ENCODE measurements at places on chromosomes 7 and 10.

GRCh38 chr10:91339729-91340128, 70.4 kb upstream of the HECTD2 start:
- DNase-seq: no peak

DNA sequence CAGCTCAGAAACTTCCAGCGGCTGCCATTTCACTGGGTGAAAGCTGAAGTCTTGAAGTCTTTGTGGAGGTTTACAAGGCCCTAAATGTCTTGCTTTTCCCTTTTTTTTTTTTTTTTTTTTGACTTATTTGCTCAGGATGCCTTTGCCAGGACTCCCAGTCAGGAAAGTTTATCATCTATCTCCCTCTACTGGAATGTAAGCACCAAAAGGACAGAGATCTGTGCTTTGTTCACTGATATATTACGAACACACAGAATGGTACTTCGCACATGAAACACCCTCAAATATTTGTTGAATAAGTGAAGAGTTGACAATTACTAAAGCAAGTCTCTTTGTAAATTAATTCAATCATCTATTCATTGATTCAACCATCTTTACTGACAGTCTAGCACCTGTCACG, 23.2 kb downstream of the ABCB4 start:
- DNase-seq: no peak

GRCh38 chr10:110364531-110364937, 59.8 kb upstream of the SMNDC1 start:
- no peak for DNase-seq

- DNase-seq: no peak
Observed at GRCh38 chr7:2613931-2614600, 17.7 kb upstream of the TTYH3 start.

DNA sequence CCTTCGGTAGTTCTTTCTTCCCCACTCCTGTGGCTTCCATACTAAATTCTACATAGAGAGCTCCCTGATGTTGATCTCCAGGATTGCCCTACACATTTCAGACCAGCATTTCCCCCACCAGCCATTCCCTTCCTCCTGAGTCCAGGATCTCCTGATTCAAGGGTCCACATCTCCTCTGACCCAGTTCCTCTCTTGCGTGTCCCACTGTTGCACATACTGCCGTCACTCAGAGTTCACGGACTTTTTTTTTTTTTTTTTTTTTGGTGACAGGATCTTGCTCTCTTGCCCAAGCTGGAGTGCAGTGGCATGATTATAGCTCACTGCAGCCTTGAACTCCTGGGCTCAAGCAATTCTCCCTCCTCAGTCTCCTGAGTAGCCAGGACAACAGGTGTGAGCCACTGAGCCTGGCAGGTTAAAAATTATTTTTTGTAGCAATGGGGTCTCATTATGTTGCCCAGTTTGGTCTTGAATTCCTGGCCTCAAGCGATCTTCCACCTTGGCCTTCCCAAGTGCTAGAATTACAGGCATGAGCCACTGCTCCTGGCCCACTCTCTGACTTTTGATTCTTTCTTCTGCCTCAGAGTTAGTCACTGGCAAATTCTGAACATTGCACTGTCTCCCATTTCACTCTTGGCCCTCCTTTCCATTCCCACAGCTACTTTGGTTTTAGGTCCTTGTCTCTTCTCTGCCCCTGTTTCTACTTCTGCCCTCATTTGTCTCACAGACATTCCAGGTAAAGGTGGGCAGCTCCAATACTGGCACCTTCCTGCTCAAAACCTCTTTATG, 29.6 kb upstream of the ZRANB1 start:
- DNase-seq: no peak

GRCh38 chr7:103418241-103418640, 27.8 kb downstream of the SLC26A5 start:
- DNase-seq: no peak

DNA sequence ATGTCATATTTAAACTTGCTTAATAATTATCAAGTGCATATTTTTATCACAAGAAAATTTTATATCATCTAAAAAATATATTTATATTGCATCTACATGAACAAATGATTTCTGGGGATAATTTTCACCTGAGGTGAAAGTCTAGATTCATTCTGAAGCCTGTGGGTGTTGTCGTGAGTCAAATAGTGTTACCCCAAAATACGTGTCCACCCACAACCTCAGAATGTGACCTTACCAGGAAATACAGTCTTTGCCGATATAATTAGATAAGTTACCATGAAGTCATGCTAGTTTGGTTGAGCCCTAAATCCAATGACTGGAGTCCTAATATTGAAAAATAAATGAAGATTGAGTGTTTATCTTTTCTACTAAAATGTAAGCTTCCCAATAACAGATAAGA, 203.0 kb upstream of the MDFIC start:
- DNase-seq: no peak

DNA sequence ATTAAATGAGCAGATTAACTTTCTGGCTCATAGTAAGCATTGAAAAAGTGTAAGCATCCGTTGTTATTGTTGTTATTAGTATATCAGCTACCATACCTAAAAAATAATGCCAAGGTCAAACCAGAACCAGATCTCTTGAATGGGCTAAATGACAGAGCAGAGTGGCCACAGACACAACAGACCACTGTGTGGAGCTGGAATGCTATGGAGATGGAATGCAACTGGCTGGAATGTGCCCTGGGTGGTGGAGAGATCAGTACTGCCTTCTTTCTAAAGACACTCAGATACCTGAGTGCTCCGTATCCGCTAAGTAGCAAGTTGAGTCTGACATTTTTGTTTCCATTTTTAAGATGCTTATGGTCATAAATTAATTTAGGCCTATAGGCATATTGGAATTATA, 20.5 kb upstream of the DNAJB12 start:
- no peak for DNase-seq

- peak; percentile 44 for DNase-seq
Observed at GRCh38 chr7:152462995-152463708, 27.3 kb upstream of the KMT2C start.

DNA sequence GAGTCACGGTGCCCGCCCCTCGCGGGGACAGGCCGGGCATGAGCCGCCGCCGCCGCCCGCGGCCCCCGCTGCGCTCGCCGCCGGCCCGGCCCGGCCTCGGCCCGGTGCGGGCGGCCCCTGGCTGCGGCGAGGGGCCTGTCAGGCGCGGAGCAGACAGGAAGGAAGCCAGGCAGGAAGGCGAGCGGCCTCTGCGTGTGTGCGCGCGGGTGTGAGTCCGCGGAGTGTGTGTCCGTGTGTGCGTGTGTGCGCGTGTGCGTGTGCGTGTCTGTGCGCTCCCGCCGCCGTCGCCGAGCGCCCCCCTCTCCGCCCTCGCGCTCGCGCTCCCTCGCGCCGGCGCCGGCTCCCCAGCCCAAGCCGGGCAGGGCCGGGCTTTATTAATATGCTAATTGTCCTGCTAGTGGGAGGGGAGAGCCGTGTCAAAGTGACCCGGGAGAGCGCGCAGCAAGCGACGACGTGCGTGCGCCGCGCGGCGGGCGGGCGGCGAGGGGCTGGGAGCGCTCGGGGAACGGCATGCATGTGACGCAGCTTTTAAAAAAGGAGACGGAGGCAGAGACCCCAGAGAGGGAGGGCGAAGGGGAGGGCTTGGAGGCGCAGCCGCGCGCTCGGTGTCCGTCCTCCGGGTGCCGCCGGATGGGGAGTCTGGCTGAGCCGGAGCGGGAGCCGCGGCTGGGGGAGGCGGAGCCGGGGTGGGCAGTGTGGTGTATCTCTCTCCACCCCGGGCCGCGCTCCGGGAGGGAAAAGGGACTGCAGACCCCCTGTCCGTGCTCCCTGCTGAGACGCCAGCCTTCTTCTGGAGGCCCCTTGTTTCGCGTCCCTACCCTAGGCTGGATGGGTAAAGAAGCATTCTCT, at the start of gene LDB1:
LDB1 (minus strand) TSS at position 227 of the 849 bp plus-strand sequence. CDS start 258 bp downstream, outside the sequence.
- DNase-seq: no peak

DNA sequence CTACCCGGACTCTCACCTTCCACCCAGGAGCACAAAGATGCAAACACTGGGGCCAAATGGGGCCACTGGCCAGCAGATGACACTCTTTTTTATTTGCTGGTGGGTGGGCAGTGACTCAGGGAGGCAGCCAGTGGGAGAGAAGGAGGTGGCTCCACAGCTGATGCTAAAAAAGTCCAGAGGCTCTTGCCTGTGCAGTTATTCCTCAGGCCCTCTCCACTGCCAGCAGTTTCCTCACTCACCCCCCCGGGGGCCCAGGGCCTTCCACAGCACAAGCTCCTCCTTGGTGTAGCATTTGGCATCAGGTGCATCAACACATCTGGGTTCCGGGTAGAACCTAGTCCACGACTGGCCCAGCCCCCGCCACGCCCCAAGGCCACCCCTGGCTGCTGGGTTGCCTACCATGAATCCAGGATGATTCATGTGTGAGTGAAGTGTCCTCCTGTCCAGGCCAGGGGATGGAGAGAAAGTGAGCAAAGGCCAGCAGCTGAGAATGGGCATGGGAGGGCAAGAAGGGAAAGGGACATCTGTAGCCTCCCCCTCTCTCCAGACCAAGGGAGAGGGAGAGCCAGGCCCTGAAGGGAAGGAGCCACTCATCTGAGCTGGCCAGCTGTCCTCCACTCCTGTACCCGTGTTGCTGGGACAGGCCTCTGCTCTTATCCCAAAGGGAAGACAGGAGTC, 1.7 kb upstream of the KCNH2 start:
- no peak for DNase-seq

GRCh38 chr7:83547526-83547925, 101.4 kb downstream of the SEMA3E start:
- no peak for DNase-seq

DNA sequence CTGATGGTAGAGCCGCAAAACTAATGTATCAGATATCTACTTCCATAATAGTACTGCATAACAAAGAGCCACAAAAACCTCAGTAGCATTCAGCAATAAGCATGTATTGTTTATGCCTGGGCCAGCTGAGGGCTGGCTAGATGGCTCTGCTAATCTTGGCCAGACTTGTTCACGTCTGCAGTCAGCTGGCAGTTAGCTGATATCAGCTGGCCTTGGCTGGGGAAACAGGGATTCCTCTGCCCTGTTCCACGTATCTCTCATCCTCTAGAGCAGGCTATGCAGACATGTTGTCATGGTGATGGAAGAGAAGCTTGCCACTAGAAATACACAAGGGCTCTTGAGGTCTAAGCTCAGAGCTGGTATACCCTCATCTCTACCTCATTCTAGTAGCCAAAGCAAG, 62.9 kb downstream of the GRM8 start:
- no peak for DNase-seq

All from SW 1271 (cell line).